ENCODE measurements at places on chromosomes 13 and 19.

DNA sequence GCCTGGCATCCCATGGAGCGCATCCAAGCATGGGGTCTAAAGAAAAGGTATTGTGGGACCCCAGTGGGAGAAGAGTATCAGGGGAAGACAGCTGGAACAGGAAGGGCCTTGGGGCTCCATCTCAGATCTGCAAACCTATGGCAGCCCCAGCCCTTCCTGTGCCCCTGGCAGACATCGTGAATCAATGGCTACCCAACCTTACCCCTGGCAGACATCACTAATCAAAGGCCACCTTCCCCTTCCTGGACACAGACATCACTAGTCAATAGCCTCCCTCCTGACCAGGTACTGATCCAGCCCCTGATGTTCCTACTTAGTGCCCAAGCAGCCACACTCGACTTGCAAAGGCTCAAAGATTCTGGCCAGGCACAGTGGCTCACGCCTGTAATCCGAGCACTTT, 15.8 kb downstream of the F2RL3 start:
- no peak for DNase-seq

- DNase-seq = peak; percentile 88
These were observed 19.0 kb downstream of the MAN2B1 start for GRCh38 chr19:12647490-12648071.

GRCh38 chr13:110387451-110388107, 80.5 kb downstream of the COL4A2 start:
- peak; percentile 85 for DNase-seq

DNA sequence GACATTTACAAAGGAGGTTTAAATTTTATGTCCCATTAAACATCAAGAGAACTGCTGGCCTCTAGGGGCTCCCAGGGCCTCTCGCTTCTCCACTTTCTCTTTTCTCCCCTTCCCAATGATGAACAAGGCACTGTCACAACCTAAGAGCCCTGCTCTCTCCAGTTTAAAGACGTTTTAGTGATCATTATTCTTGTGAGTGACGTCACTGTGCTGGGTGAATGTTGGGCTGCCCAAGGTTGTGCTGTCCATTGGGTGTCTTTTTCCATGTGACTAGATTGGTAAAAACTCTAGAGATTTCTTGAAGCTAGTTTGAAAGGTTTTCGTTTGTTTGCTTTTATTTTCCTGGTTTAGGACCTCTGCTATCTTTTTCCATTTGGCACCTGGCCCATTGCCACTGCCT, 602.6 kb downstream of the PCDH9 start:
- DNase-seq = no peak

DNA sequence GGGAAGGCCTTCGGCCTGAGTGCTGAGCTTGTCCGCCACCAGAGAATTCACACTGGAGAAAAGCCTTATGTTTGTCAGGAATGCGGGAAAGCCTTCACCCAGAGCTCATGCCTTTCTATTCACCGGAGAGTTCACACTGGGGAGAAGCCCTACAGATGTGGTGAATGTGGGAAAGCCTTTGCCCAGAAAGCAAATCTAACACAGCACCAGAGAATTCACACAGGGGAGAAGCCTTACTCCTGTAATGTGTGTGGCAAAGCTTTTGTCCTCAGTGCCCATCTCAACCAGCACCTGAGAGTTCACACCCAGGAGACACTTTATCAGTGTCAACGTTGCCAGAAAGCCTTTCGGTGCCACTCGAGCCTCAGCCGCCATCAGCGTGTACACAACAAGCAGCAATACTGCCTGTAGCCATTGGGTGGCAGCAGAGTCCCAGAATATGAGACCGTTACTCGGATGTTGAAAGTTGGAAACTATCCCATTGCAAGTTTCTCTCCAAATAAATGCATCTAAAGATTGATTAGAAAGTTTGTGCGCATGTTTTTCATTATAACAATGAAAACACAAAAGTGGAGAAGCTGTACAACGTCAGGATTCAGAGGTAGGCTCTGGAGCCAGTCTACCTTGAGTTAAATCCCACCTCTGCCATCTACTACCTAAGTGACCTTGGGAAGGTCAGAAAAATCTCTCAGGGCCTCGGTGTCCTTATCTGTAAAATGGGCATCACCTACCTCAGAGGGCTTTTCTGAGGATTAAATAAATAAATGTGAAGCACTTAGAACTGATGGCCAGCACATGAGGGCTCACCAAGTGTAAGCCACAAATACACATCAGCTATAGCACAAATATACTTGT, 21.1 kb downstream of the ZNF473 start:
- peak; percentile 53 for DNase-seq

DNA sequence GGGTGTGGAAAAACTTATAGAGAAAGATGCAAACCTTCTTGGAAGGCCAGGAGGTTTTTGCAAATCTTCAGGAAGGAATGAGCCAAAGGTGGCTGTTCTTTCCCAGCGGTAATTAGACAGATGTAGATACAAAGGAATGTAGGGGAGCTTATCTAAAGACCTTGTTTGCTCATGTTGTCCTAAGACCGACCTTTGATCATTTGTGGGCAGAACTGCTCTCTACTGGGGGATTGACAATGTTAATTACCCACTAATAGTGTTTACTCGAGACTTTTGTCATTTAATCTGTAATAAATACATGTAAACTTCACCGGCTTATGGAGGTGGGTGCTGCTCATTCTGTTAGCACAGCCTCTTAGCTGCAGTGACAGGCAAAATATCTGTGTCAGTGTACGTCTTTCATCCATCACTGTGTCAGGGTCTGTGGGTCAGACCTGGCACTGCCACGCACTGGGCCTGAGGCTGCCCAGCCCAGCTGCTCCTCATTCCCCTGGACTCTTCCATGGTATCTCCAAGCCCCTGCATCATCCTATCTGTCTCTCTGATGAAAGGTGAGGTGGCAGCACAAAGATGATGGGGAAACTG, 68.3 kb downstream of the ZNF431 start:
- no peak for DNase-seq

GRCh38 chr19:3045885-3046697, 16.2 kb downstream of the TLE5 start:
- DNase-seq = peak; percentile 50

GRCh38 chr13:40170982-40171381, 495.5 kb downstream of the FOXO1 start:
- DNase-seq = no peak

GRCh38 chr13:43127827-43128226, 104.4 kb downstream of the DNAJC15 start:
- DNase-seq = no peak

GRCh38 chr19:33005440-33005839, 33.4 kb downstream of the FAAP24 start:
- DNase-seq = peak; percentile 41

DNA sequence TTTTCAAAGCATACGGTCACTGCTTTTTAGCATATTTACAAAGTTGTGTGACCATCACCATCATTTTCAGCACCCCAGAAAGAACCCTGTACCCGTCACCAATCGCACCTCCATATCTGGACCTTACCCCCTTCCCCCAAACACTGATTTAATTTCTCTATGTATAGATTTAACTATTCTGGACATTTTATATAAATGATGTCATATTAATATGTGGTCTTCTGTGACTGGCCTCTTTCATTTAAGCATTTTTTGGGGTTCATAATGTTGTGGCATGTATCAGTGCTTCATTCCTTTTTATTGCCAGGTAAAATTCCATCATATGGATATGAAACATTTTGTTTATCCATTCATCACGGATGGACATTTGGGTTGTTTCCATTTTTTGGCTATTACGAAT, 74.0 kb downstream of the TBC1D4 start:
- DNase-seq = no peak

- DNase-seq = no peak
These were observed 144.2 kb upstream of the ZNF91 start for GRCh38 chr19:23539499-23539898.

GRCh38 chr13:90793261-90793820, 554.1 kb upstream of the MIR17HG start:
- DNase-seq = no peak

- DNase-seq = peak; percentile 73
These were observed 15.2 kb upstream of the TLE6 start for GRCh38 chr19:2962018-2962670.

- DNase-seq = no peak
These were observed 32.7 kb downstream of the VSTM1 start for GRCh38 chr19:54030895-54031586.

GRCh38 chr13:79413521-79413920, 7.5 kb upstream of the RBM26 start:
- no peak for DNase-seq

DNA sequence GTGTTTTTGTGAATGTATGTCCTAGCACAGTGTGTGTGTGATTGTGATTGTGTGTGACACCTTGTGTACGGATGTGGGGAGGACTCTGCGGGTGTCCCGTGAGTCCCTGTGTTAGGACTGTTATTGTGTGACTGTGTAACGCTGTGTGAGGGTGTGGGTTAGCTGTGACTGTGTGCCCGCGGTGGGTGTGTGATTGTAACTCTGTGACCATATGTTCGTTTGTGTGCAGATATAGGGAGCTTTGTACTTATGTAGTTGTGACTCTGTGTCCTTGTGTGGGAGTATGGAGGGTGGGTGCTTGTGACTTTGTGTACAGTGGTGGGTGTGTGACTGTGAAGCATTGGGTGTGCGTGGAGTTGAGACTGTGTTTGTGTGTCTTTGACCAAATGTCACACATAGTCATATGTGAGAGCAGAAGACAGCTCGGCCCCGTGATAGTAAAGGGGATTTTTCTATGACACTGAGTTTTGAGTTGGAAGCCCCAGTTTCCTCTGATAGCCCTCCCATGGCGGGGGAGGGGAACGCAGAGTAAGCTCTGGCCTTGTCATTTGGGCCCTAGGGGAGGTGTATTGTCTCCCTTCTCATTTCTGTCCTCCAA, 949 bp upstream of the ZNF260 start:
- DNase-seq = peak; percentile 37

- no peak for DNase-seq
These were observed 70.6 kb downstream of the DGKH start for GRCh38 chr13:42119041-42119440.

DNA sequence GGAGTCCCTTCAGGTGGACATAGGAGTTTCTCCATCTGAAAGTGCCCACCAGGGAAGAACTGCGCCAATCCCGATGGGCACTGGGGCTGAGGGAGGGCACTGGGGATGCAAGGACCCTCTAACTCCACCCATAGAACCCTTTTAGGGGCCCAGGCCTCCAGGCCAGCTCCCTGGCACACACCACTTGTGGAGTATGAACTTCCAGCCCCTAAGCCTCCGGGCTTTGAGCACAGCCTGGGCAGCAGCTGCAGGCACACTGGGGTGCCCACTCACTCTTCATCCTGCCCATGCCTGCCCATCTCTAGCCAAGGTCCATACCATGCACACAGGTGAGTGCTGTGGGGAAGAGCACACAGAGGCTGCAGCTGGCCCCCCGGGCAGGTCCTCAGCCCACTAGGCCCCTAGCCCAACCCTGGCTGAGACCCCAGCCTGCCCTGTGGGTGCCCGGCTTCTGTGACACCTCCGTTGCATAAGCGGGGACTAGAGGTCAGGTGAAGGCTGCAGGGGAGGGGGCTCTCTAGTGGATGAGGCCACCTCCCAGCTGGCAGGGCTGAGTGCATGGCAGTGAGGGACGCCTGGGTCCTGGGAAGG, 14.6 kb upstream of the SLC7A10 start:
- no peak for DNase-seq

GRCh38 chr19:29687897-29688728, 22.9 kb downstream of the PLEKHF1 start:
- no peak for DNase-seq

- DNase-seq = peak; percentile 44
These were observed 7.0 kb downstream of the KLF5 start for GRCh38 chr13:73065665-73066340.

DNA sequence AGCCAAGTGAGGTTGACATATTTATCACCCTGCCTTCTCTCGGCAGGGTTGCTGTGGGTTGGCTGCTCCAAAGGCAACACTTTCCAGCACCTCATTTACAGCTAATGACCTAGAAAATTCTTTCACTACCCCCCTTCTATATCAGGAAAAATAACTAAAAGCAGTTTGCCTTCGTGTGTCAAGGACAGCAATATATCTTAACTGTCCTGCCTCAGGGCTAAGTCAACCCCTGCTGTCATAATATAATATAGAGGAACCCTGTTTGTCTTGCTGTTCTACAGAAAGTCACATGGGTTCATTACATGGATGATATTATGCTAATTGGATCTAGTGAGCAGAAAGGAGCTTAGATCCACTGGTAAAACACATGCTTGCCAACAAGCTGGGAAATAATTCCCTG, 28.1 kb upstream of the USP12 start:
- DNase-seq = no peak

GRCh38 chr13:43083750-43084149, 60.4 kb downstream of the DNAJC15 start:
- no peak for DNase-seq

- no peak for DNase-seq
These were observed 624.9 kb downstream of the SLITRK6 start for GRCh38 chr13:85174291-85174690.

DNA sequence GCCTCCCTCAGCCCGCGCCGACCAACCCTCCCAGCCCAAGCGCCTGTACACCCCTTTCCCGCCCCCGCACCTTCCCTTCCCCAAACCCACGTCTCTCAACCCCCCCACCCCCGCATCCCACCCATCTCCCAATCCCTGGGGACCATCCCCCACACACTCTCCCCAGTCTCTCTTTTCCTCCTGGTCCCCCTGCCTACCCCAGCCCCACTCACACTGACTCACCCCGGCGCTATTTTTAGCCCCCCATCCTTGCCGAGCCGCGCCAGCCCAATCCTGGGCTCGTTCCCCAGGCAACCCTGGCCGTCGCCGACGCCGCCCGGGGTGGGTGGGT, 11.7 kb downstream of the CIC start:
- no peak for DNase-seq

GRCh38 chr13:72383646-72384045, 343.8 kb downstream of the MZT1 start:
- DNase-seq = no peak

- no peak for DNase-seq
These were observed 413.4 kb downstream of the ZNF536 start for GRCh38 chr19:30785458-30786137.

GRCh38 chr19:6887316-6887715, at the start of gene ADGRE1:
TSS of gene ADGRE1 (plus strand) at chr19:6887579. CDS start at chr19:6887609, 30 bp downstream.
- DNase-seq = no peak

DNA sequence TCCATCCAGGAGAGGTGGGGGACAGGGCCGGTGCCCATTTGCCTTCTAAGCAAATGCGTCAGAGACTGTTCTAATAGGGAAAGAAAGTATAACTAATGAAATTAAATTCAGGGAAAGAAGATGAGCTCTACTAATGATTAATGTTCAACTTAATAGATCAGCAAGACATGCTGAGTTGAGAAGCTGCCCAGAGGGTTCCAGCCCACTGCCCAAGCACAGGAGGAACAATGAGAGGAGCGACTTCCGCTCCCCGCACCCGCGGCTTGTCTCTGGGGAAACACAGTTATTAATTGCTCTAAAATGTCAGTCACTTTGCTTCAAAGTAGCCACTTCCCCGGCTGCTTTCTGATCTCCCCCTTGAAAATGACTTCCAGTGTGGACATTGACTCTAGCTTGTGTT, 331.3 kb downstream of the UQCRFS1 start:
- peak; percentile 28 for DNase-seq
